ENCODE measurements at places on chromosomes 7 and 10.

DNA sequence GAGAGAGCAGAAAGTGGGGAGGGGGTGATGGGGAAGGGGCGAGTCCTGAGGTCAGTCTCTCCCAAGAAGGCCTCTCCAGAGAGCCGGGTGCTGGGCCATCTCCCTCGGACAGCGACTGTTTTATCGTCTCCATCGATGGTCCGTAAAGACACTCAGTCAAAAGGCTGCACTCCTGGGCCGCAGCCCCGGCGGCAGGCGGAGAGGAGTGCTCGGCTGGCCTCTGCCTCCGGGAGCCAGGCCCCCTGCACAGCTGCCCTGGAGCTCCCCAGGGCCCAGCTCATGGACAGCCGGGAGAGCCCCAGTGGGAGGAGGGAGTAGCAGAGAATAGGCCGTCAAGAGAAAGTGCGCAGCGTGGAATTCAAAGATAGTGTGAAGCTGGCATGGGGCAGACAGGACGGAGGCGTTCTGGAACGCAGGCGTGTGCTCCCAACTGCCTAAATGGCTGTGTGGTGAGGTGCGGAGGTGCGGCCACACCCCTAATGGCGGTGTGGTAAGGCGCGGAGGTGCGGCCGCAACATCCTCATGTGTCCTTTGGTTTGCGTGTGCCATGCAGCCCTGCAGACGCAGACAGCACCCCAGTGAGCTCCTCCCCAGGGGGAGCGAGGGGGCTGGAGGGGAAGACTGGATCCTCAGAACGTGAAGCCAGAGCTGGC lies 477.5 kb upstream of the FOXK1 start:
- no peak for DNase-seq

DNA sequence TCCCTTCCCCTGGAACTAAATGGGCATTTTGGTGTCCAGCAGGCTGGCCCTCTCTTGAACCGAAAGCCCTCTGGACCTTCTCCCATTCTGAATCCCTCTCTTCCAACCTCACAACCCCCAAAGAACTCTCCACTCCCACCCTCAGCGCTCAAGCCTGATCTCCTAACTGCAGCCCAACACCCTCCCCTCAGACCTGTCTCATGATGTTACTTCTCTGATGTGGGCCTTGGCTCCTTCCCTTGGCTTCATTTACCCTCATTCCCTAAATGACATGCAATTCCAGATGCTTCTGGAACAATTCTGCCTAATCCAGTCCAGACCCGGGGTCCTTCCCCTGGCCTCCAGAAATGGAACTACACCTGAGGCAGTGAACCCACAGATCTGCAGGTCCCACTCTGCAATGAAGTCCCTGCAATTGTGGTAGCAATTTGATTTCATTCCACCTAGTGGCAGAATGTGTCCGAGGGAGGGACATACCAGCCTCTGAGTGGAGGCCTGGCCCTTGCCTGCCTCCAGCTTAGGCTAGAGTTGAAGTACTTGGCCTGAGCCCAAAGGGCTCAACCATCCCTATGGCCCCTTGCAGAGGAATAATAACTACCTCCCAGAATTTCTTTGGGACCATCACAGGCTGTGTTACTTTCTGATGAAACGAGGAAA lies 4.1 kb upstream of the CEP41 start:
- no peak for DNase-seq

DNA sequence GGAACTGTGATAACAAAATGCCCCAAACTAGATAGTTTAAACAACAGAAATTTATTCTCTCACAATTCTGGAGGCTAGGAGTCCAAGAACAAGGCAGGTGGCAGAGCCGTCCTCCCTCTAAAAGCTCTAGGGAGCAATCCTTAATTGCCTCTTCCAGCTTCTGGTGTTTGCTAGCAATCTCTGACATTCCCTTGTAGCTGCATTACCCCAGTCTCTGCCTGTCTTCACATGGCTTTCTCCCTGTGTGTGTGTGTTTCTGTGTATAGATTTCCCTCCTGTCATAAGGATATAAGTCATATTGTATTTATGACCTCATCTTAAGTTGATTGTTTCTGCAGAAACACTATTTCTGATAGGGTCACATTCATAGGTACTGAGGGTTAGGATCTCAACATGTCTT lies 177.5 kb downstream of the WNT2 start:
- no peak for DNase-seq

DNA sequence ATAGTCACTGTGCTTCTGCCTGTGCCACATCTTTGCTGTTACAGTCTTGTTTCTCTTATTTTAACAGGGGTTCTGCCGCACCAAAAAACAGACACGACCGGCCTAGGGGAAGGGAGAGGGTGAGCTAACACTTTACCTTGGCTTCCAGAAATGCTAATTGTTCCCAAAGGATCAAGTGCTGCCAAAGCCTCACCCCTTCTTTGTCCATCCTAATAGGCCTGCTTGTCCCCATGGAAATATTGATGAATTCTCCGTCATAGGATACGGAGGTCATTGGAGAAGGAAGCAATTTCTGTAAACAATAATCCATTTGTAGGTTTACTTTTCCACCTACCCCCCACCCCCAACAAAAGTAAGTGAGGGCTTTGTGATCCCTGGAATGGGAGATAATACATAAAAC lies 567.3 kb downstream of the KCNMA1 start:
- DNase-seq = no peak

DNA sequence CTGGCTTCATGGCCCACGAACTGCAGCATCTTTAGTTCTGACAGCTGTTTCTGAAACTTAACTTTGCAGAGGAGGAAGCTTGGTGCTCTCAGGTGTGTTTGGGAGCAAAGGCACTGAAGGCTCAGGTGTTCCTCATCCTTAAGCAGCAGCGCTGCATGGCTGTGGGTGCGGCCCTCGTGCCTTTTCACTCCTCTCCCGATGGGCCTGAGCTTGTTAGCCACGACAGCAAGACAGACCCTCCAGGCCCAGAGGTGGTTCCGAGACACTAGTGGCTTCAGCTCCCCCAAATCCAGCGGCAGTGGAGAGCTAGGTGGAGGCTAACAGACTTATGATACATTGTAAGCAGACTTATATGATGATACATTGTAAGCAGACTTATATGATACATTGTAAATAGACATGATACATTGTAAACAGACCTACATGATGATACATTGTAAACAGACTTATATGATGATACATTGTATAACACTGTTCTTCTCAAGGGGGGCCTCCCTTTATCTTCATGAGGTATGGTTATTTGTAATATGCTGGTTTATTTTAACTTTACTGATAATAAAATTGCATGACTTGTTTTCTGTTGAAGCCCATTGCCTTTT lies 14.1 kb downstream of the PFKP start:
- no peak for DNase-seq

All from D341Med (cell line).